Activated CD8-positive, alpha-beta memory T cell treated with anti-CD3 and anti-CD28 coated beads for 4 hours (primary cell): ENCODE measurements at places on chromosomes 2 and 18.

- no peak for DNase-seq
Measured at GRCh38 chr2:60641811-60642788, 88.6 kb upstream of the BCL11A start.

GRCh38 chr2:96872591-96873349, 2.9 kb upstream of the SEMA4C start:
- DNase-seq = no peak

DNA sequence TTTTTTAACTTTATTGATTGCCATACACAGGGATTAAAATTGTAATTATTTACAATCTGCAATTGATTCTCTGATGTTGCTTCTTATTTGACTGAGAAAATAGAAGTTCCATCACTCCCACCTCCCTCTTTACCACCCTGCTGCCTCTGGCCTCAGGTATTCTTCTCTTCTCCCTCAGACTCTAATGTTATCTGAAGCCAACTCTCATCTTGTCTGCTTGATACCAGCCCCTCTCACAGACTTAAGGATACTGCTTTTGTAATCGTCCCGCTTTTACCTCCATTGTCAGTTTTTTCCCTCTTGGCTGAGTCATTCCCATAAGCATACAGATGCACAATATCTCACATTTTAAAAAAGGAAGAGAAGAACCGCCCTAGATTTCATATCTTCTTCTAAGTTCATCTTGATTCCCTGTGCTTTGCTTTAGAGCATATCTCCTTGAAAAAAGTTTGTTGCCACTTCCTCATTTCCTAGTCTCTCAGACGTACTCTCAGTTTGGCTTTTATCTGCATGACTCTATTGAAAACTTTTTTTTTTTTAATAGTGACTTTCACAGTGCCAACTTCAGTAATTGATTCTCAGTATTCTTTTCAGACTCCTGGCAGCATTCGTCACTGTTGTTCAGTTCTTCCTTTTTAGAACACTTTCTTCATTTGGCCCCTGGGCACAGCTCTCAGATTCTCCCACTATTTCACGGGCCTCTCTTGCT, 31.1 kb downstream of the SPAG16 start:
- no peak for DNase-seq

- no peak for DNase-seq
Measured at GRCh38 chr2:146927080-146927711, 917.6 kb upstream of the ACVR2A start.

DNA sequence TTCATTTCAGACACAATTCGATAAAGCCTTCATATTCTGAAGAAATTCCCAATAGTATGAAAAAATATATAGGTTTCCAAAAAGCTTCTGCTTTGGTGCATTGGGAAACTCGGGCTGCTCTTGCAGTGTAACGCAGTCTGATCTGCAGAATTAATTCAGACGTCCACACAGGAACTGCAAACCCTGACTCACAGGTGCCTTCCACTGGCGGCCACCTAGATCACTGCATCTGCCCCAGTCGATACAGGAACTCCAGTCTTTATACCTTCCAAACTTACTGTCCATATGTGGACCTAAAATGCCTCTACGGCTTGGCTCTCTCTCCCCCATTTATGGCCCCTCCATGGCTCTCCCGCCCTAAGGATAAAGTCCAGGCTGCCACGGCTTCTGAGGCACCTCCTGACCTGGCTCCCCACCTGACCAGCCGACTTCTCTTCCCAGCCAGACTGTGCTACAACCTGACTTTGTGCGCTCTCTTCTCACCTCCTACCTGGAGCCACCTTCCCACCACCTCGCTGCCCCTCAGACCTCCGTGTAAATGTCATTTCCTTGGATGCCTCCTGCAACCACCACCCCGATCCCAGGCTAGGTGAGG, 39.7 kb downstream of the L3MBTL4 start:
- no peak for DNase-seq

DNA sequence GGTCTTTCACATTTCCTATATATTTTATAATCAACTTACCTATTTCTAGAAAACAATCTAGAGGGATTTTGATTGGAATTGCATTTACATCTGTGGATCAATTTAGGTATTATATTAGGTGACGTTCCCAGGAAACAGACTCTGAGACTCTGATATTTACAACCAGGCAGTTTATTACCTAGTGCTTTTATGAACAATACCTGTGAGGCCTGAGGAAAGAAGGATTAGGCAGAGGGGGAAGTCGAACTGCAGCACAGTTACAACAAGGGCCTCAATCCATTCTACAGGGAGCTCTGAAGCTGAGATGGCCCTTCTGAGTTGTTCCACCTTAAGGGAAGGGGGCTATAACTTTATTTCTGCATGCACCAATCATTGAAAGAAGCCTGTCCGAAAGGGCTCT, 206.9 kb downstream of the MYO1B start:
- no peak for DNase-seq

DNA sequence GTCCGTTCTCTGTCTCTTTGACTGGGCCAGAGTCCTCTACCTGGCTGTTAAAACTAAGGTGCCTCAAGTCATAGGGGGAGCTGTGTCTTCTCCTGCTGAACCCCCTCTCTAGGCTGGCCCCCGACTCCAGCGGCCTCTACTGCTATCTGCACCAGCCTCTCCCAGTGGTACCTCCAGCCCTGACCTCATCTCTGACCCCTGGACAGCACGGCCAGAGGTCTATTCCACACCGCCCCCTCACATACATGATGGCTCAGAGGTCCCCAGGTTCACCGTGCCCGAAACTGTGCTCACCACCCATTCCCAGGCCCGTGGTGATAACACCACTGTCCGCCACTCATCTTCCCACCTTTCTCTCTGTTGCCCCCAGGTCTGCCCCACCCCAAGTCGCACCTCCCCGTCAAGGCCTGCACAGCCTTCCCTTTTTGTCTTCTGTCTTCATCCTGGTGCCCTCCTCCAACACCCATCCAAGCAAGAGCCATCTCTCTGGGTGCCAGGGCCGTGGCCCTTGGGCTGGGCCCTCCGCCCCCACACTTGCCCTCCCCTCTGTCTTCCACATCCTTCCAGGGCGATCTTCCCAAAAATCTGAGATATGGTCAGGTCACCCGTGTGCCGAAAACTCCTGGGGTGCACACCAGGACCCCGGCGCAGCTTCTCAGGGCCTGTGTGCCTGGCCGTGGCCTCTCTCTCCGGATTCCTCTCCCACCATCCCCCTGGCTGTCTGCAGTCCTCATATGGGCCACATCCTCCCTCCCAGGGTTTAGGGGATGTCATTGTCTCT, 134.4 kb upstream of the ID2 start:
- DNase-seq = no peak

GRCh38 chr2:61536180-61536571, 2.0 kb downstream of the XPO1 start:
- DNase-seq = no peak

DNA sequence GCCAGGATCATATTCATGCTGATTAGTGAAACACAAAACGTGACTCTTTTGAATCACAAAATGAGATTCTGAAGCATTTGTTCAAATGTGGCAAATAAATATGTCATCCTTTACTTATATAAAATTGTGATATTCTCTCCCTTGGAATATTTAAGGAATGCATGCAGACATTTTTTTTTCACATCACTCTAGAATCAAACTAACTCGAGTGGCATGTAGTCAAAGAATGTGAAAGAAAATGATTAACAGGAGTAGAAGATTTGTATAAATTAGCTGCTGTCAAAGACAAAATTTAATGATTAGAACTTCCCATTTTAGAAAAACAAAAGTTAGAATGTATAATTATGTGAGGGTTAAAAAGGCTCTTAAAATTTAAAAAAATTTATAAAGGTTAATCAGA, 721.0 kb upstream of the FAM98A start:
- no peak for DNase-seq

GRCh38 chr18:13011719-13012118, 20.6 kb downstream of the CEP192 start:
- no peak for DNase-seq

DNA sequence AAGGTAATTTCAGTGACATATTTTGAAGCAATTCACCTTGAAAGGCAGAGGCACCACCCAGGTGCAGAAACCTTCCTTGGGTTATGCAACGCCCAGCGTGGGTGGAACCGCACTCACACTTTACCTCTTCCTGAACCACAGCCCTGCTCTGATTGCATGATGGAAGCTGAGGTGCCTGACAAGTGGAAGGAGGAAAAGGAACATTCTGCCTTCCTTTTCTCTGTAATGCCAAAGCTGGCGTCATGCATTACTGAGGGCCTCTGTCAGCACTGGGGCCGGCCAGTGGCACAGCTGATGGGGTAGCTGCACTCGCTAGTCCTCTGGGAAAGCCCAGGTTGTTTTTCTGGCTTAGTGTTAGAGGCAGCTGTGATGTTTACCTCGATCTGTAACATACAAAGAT, 266.5 kb downstream of the NEDD4L start:
- DNase-seq = no peak

- DNase-seq = no peak
Measured at GRCh38 chr18:66749030-66749429, 145.1 kb upstream of the CDH19 start.

DNA sequence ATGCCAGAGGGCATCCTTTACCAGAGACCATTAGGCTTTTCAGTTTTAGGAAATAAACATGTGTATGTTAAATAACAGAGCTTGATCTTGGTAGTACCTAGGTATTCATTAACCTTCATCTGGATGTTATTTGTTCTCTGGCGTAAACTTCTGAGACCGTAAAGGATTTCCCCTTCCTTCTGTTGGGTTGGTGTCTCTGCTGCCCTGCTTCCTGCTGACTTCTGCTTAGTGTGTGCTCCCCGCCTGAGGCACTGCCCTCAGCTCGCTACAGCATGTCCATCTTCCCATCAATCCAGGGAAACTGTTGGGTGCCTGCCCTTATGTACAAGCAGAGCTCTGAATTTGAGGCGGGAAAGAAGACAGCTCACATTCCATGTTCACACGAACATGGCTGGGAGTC, 177.9 kb downstream of the TPGS2 start:
- DNase-seq = no peak

DNA sequence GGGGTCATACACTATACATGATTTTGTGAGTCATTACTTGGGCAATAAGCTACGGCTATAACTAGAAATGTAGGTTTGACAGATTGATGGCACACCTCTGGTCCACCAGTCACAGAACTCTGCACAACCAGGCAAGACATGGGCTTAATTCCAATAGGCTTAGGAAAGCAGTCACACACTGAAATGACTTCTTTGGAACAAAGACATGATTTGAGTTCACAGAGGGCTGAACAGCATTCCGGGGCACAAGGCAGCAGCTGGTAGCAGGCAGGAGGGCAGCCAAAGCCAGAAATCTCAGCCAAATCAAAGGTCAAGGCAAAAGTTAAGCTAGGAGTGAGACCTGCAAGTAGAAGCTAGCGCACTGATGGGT, 27.4 kb downstream of the FABP1 start:
- DNase-seq = no peak

- DNase-seq = no peak
Measured at GRCh38 chr2:232295971-232296370, 82.6 kb upstream of the ALPP start.

- DNase-seq = no peak
Measured at GRCh38 chr18:79942211-79942610, 9.2 kb downstream of the SLC66A2 start.

- DNase-seq = no peak
Measured at GRCh38 chr2:204321910-204322751, 223.1 kb upstream of the PARD3B start.

GRCh38 chr18:70636991-70637390, 348.1 kb downstream of the SOCS6 start:
- DNase-seq = no peak

DNA sequence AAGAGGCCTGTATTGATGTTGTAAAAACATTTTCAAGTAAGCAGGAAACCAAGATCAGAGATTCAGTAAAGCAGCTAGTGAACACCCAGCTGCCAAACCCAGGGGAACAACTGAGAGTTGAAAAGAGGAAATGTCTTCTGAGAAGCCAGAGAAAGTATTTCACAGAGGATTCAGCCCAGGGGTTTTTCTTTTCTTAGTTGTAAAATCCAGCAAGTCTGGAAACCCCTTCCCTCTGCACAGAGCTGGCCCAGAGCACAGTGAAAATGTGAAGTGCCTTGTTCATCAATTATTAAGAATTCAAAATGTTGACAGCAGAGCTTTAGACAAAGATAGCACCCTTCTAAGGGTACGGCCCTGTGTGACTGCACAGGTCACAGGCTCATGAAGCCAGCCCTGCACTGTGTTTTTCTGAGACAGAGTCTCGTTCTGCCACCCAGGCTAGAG, 28.4 kb downstream of the AFF3 start:
- DNase-seq = no peak
